ENCODE measurements at places on chromosomes 5 and 9.

GRCh38 chr5:78557601-78558000 lies 91.0 kb downstream of the LHFPL2 start:
- no peak for DNase-seq

DNA sequence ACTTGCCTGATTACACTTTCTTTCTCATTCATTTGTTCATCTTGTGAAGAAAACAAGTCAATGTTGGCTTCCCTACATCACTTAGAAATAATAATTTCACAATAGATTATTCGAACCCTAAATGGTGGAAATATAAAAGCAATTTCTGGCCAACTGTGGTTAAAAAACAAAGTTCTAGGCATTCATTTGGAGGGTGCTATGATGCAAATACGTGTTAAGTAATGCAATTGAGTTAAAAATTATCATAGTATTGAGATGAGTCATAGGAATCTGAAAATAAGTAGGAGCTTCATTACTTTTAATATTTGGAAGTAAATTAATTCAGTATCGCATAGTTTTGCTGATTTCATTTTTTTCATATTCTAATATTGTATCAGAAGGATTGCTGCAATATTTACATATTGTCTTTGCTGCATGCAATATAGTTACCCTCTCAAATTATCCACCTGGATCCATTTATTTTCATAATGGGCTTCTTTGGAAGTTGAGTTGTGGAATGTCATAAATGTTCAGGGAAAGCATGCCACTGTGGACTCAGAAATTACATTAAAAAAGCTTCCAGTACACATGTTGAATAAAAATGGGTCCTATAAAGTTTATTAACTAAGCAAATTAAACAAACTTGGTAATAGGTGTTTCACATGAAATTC lies 647.7 kb upstream of the WWC1 start:
- no peak for DNase-seq

DNA sequence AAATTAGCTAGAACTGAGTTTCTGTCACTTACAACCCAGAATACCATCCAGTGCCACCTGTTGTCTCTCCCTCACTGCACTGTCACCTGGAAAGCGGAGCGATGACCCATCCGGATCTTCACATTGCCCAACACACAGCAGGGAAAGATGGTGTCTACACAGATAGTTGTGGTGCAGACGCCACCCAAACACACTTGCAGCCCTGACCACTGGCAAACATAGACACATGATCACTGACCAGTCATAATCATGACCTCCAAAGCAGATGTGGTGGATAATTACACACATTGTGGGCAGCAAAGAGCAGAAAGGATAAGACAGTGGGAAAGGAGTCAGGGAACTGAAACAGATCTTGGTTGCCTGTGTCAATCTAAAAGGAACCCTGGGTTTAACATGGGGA lies 64.7 kb downstream of the GABBR2 start:
- DNase-seq: no peak

- DNase-seq: peak; percentile 80
These were observed 509.7 kb downstream of the PSAT1 start for GRCh38 chr9:78806492-78807160.

- DNase-seq: no peak
These were observed 147.5 kb upstream of the RUSC2 start for GRCh38 chr9:35342221-35342958.

DNA sequence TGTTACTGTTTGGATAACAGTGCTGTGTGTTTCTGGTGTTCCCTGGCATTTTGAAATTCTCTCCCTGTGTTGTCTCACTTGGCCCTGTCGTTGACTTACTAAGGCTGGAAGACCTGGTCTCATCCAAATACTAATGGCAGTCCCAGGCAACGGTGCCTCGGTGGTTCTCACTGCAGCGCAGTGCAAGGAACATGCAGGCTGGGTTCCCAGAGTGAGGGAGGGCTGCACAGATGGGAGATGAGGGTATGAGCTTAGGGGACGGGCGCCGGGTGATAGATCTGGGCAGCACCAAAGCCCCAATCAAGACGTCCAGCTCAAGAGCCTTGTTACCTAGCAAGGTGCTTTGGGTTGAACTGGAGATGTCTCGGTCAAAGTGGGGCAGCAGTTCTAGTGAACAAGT lies 11.0 kb downstream of the CCT5 start:
- no peak for DNase-seq

- no peak for DNase-seq
These were observed 100.6 kb downstream of the LHFPL2 start for GRCh38 chr5:78547731-78548615.

DNA sequence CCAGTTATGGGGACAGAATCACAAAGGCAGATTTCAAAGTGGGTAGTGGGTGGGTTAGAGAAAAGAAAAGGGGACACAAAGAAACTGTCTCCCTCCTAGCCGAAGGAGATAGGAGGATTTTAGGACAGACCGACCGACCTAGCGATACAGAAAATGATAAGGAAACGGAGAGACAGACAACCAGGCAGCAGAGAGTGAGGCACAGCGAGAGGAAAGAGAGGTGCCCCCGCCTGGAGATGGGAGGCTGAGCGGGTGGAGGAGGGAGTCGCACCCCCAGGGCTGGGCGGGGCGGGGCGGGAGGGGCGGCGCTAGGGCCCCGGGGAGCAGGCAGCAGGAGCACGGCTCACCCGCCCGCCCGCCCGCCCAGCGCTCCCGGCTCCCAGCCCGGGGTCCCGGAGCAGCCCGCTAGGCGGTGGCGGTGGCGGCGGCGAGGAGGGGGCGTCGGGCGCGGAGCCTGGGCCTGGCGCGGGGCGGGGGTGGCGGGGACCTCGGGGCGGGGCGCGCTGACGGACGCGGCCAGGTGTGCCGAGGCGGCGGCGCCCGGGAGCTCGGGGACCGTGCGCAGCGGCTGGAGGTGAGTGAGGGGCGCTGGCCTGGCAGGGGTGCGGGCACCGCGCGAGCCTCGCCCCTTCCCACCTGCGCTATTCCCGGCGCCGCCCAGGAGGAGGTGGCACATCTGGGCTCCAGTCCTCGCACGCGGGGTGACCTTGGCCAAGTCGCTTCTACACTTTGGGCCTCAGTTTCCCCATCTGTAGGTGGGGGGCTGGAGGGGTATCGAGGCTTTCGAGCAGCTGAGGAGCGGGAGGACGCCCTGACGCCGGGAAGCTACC lies 15.9 kb upstream of the SYNPO start:
- peak; percentile 31 for DNase-seq

- no peak for DNase-seq
These were observed 159.8 kb downstream of the FBN2 start for GRCh38 chr5:128378196-128378595.

DNA sequence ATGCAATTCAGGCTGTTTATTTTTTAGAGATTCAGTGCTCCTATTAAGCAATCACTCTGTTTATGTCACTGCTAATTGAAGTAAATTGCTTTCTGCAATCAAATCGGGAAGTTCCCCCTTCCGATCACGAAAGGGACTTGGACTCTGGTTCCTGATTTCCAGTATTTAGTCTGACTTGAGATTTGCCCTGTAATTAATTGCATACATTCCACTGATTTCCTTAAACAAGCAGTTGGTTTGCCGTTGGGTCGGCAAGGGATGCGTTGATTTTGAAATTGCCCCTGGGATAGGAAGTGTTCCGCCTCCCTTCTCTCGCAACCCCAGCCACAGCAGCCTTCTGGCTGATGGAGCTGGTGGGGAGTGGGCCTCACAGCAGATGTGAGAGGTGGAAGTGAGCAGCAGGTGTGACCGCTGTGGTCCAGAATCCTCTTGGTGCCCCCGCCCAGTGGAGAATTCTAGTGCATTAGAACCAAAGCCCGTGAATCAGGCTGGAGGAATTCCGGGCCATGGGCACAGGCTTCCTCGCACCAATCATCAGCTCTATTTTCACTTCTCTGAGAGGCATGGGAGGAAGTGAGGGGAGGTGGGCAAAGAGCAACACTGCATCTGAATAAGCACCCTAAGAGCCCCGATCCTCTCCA lies 102.5 kb downstream of the SPRY4 start:
- DNase-seq: no peak
